ENCODE measurements at places on chromosomes 1 and 21. TPM values are rescaled to one million over a fixed set of nuclear protein-coding genes. Genes with fewer than 3 reads are reported as not detected.

- no peaks in the 10 kb centered on the region for H3K27me3 ChIP-seq
- no peak overlapping the region for H3K4me3 ChIP-seq
- no peak overlapping the region for H3K27ac ChIP-seq
- peak; percentile 90 for DNase-seq
- peaks cover 33% of the 10 kb centered on the region for H3K4me1 ChIP-seq
Observed at GRCh38 chr1:204623365-204623893, 62.1 kb downstream of the LRRN2 start.

DNA sequence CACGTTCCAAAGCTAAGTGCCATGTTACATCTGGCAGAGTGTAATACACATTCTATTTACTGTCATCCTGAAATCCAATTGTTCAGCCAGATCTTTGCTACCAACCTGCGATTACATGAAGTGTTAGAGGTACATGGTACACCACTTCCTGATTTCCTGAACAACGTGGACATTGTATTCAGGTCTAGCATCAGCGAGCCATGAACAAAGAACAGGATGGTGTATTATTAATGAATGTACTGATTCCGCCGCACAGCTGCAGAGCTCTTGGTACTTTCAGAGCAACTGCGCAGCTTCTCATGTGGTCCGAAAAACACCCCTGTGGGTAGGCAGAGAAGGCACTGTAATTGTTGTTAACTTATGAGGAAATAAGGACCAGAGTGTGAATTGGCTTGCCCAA, 511.4 kb downstream of the AJAP1 start:
- no peak overlapping the region for H3K27ac ChIP-seq
- no peaks in the 10 kb centered on the region for H3K4me1 ChIP-seq
- H3K27me3 ChIP-seq = no peaks in the 10 kb centered on the region
- H3K36me3 ChIP-seq = no peaks in the 10 kb centered on the region
- no peak for DNase-seq

- no peaks in the 10 kb centered on the region for H3K4me1 ChIP-seq
- no peak overlapping the region for H3K27ac ChIP-seq
- H3K4me3 ChIP-seq = no peak overlapping the region
- no peaks in the 10 kb centered on the region for H3K27me3 ChIP-seq
Observed at GRCh38 chr21:21662776-21663175, 664.6 kb downstream of the NCAM2 start.

DNA sequence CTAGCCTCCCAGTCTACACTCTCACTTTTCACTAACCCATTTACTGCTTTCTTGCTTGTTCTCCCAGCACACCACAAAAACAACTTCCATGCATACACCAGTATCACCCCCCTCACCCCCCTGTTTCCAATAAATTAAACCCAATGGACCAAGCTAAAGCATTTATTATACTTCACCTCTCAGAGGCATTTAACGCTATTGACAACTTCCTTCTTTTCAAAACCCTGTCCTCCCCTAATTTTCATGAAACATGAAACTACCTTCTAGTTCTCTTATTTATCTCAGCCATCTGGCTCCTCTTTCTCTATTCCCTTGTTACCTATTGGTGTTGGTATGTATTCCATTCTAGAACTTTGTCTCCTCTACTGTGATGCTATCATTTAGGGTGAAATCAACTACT, 32.3 kb downstream of the PTPRC start:
- H3K4me1 ChIP-seq = no peaks in the 10 kb centered on the region
- no peak overlapping the region for H3K27ac ChIP-seq
- no peak overlapping the region for H3K4me3 ChIP-seq
- no peak for DNase-seq
- H3K36me3 ChIP-seq = no peaks in the 10 kb centered on the region
- H3K27me3 ChIP-seq = no peaks in the 10 kb centered on the region

The KLF17 gene
- 0.06 TPM for polyA plus RNA-seq

The DYNLT4 gene
- 0.75 TPM for polyA plus RNA-seq
